ENCODE measurements at places on chromosomes 3 and 15. TPM values are rescaled to one million over a fixed set of nuclear protein-coding genes. Genes with fewer than 3 reads are reported as not detected.

The IQCF5 gene
- not detected for polyA plus RNA-seq

The SLC12A8 gene
- 4.9 TPM for polyA plus RNA-seq

The IL20RB gene
- polyA plus RNA-seq, result 0.63 TPM

The MEX3B gene
- polyA plus RNA-seq, result 12.3 TPM

The TRAIP gene
- 11.5 TPM for polyA plus RNA-seq

The RTP3 gene
- not detected for polyA plus RNA-seq

The ACTRT3 gene
- 4.1 TPM for polyA plus RNA-seq

The HRG gene
- 2.5 TPM for polyA plus RNA-seq

The LRRC15 gene
- polyA plus RNA-seq, result not detected

The STRIT1 gene
- polyA plus RNA-seq, result 2.3 TPM

The STAC gene
- polyA plus RNA-seq, result 14.3 TPM

The SHQ1 gene
- 23.7 TPM for polyA plus RNA-seq

The CCDC51 gene
- polyA plus RNA-seq, result 15.5 TPM

The SUCNR1 gene
- polyA plus RNA-seq, result 11.4 TPM

The ANP32A gene
- 188 TPM for polyA plus RNA-seq

The OTOL1 gene
- polyA plus RNA-seq, result not detected

The COPB2 gene
- polyA plus RNA-seq, result 174 TPM

The SAMMSON gene
- polyA plus RNA-seq, result not detected

The WDR93 gene
- 2.3 TPM for polyA plus RNA-seq

The MESP1 gene
- 0.95 TPM for polyA plus RNA-seq

The ECE2 gene
- not detected for polyA plus RNA-seq

The MUSTN1 gene
- polyA plus RNA-seq, result not detected

The SIAH2 gene
- 18.5 TPM for polyA plus RNA-seq

The PRRT3 gene
- polyA plus RNA-seq, result 5.6 TPM

The TMEM158 gene
- 38.2 TPM for polyA plus RNA-seq

The SSUH2 gene
- polyA plus RNA-seq, result 4.1 TPM

The IL17RB gene
- polyA plus RNA-seq, result 8.4 TPM

The FBXW12 gene
- 0.08 TPM for polyA plus RNA-seq

The FOXB1 gene
- not detected for polyA plus RNA-seq

The GP5 gene
- polyA plus RNA-seq, result 0.70 TPM

The CMSS1 gene
- polyA plus RNA-seq, result 43.1 TPM

The HYAL1 gene
- polyA plus RNA-seq, result 5.6 TPM

The FANCD2OS gene
- polyA plus RNA-seq, result 0.52 TPM

The CCR8 gene
- polyA plus RNA-seq, result not detected

The ACAA1 gene
- polyA plus RNA-seq, result 142 TPM

The PLSCR4 gene
- 26.1 TPM for polyA plus RNA-seq

The TEX55 gene
- polyA plus RNA-seq, result not detected

The GOLGA6B gene
- not detected for polyA plus RNA-seq

The MESP2 gene
- 0.37 TPM for polyA plus RNA-seq

The WNT5A gene
- polyA plus RNA-seq, result 49.8 TPM

The DZIP1L gene
- polyA plus RNA-seq, result 17.0 TPM

The CCDC54 gene
- 0.12 TPM for polyA plus RNA-seq

The DPPA2 gene
- polyA plus RNA-seq, result 0.85 TPM

The RETNLB gene
- not detected for polyA plus RNA-seq

The C3orf70 gene
- 9.8 TPM for polyA plus RNA-seq

The RTP4 gene
- 0.76 TPM for polyA plus RNA-seq

The MAGI1 gene
- polyA plus RNA-seq, result 26.7 TPM

The SH2D7 gene
- 0.72 TPM for polyA plus RNA-seq

The HAPLN3 gene
- 2.6 TPM for polyA plus RNA-seq

The SKOR1 gene
- 0.56 TPM for polyA plus RNA-seq

The FETUB gene
- 0.22 TPM for polyA plus RNA-seq
